ENCODE measurements at places on chromosomes 16 and 17.

DNA sequence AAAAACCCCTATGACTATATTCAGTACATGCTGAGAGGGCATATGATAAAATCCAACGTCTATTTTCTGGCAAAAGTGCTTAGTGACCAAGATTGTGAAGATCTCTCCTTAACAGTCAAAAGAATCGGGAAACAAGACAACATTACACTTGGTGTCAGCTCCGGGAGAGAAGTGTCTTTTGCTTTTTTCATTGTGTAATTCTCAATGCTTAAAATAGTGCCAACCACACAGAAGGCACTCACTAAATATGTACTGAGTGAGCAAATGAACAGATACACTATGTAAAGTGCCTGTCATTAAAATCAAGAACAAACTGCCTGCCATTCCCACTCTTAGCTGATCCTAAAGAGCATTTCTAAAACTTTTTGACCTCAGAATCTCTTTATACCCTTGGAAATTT is 34.1 kb downstream of the VPS53 start:
- no peak for DNase-seq

- peak; percentile 67 for DNase-seq
Measured at GRCh38 chr17:27569257-27569722, 61.7 kb upstream of the LGALS9 start.

DNA sequence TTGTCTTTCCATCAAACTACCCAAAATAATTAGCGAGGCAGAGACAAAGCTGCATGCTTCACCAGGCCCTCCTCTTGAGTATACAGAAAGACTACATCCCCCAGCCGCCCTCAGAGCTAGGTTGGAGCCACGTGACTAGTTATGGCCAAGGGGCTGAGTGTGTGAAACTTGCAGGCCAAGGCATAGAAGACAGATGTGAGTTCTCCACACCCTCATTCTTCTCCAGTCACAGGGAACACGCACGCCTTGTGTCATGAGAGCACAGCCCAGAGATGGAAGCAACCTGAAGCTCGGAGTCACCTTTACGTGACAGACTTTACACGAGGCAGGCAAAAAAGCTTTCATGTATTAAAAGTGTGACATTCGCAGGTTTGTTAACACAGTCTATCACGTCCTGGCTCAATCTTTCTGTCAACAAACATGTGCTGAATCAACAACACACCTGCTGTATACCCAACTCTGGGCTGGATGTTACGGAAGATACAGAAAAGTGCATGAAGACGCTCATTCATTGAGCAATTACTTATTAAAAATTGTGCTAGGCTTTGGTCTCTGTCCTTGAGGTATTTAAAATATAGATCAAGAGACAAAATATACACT is 38.3 kb downstream of the STX8 start:
- DNase-seq = no peak

- DNase-seq = no peak
Measured at GRCh38 chr17:73437826-73438225, 126.0 kb upstream of the CDC42EP4 start.
